Liver (tissue), 10 donors: ENCODE measurements at places on chromosomes 3 and 15.

- peaks cover 18% of the 10 kb centered on the region for H3K4me1 ChIP-seq
- H3K36me3 ChIP-seq = peaks cover 11% of the 10 kb centered on the region
- no peaks in the 10 kb centered on the region for H3K27me3 ChIP-seq
These were observed 143.1 kb downstream of the MYLK start for GRCh38 chr3:123741041-123741511.

- no peak for DNase-seq
- H3K4me1 ChIP-seq = no peaks in the 10 kb centered on the region
- no peaks in the 10 kb centered on the region for H3K36me3 ChIP-seq
- no peak overlapping the region for H3K4me3 ChIP-seq
These were observed 80.8 kb downstream of the CLSTN2 start for GRCh38 chr3:140015741-140016140.

DNA sequence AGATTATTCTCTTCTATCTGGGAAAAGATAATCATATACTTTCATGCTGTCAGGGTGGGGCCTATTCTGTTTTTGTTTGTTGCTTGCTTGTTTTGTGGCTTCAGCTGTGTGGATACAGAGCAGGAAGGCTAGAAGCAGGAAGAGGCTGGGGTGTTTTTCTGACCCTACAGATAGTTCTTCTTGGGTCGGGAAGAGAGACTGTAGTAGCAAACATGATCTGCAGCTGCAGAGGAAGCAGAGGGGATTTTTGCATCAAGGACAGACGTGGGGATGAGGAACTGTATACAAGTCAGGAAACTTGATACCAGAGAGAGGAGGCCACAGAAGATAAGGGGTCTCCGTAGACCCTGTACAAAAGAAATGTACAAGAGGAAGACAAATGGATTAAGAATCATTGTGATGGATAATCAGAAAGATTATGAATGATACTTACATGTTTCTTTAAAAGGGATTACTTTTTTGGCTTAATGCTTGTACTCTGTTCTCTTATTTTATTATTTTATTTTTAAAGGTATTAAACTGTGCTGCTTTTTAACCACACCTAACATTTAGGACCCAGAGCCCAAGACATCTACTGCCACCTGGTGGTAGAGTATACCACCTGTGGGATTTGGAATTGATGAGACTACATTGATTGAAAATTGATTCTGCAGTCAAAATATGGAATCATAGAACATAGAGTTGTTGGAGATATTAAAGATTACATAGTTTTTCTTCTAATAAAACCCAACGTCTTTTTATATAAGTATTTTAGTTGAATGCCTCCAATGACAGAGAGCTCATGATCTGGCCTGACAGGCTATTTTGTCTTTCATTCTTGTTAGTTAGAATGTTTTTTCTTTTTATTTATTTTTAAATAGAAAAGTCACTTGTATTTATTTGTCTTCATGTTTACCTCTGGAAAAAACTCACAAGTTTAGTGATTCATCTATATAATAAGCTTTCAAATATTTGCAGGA, 87.3 kb upstream of the ROPN1 start:
- H3K36me3 ChIP-seq = no peaks in the 10 kb centered on the region
- no peaks in the 10 kb centered on the region for H3K27me3 ChIP-seq

GRCh38 chr15:67422296-67422695, 98.6 kb upstream of the C15orf61 start:
- no peak for DNase-seq
- H3K4me1 ChIP-seq = no peaks in the 10 kb centered on the region
- H3K27ac ChIP-seq = no peak overlapping the region
- H3K36me3 ChIP-seq = no peaks in the 10 kb centered on the region

GRCh38 chr15:45091161-45091560, 22.8 kb downstream of the DUOX2 start:
- H3K4me3 ChIP-seq = no peak overlapping the region
- no peaks in the 10 kb centered on the region for H3K36me3 ChIP-seq
- no peaks in the 10 kb centered on the region for H3K4me1 ChIP-seq
- no peak for DNase-seq
- H3K27ac ChIP-seq = no peak overlapping the region
- no peaks in the 10 kb centered on the region for H3K27me3 ChIP-seq

DNA sequence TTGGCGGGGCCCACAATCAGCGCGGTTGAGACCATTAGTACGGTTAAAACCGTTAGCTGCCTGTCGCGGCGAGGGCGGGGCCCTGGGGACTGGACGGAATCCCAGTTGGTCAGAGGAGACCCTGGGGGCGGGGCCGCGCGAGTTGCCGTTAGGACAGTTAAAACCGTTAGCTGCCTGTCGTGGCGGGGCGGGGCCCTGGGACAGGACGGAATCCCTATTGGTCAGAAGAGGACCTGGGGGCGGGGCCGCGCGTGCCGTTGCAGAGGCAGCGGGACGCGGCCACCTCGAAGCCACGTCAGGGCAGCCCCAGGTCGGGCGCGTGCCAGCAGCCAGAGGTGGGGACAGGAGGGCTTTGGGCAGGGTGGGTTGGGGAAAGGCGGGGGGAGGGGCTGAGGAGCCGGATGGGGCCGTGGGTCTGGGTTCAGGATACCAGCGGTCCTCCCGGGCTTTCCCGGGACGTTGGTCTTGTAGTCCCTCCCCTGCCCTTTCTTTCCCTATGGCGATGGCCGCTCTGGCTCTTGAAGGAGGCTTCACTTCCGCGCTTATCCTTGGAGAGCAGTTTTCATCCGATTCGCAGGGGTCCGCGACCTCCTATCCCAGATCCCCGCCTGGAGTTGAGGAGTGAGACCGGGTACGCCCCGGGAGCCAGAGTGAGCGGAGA, 28.0 kb downstream of the KLHDC8B start:
- H3K36me3 ChIP-seq = no peaks in the 10 kb centered on the region
- no peak overlapping the region for H3K4me3 ChIP-seq
- H3K27me3 ChIP-seq = no peaks in the 10 kb centered on the region
- peaks cover 8% of the 10 kb centered on the region for H3K4me1 ChIP-seq

GRCh38 chr15:90412356-90413194, 24.5 kb downstream of the IQGAP1 start:
- H3K36me3 ChIP-seq = no peaks in the 10 kb centered on the region
- no peaks in the 10 kb centered on the region for H3K27me3 ChIP-seq
- H3K4me1 ChIP-seq = peaks cover 1% of the 10 kb centered on the region

DNA sequence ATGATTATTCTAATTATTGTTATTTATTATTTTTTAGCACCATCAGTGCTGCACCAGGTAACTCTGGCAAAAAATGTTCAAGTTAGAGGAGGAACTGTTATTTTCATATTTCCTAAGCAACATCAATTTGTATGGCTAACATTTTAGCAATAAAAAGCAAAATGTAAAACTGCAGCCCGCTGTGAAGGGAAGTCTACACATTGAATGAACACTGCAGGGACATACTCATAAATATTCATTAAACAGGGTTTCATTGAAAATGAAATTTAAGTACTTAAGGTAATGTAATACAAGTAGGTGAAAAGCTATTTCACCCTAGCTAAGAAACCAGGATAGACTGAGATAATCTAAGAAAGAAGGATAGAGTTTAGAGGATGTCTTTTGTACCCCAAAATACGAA, 532.7 kb downstream of the NLGN1 start:
- no peak overlapping the region for H3K4me3 ChIP-seq
- DNase-seq = no peak
- no peaks in the 10 kb centered on the region for H3K36me3 ChIP-seq
- no peak overlapping the region for H3K27ac ChIP-seq

DNA sequence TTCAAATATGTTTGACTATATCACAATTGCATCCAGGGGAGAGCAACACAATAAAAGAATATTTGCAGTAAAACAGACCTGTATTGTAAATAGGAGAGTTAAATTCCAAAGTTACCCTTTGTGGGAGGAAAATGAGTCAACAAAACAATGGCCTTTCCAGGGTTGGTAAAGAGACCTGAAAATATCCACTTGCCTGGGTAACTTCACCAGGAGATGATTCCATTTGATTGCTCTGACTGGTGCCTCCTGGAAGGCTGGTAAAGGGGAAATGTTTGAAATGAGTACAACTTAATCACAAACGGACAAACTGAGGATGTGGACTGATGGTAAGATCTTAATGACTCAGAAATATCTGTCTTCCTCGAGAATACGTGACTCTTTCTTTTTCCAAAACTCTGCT, 43.6 kb upstream of the SRGAP3 start:
- no peak for DNase-seq
- H3K4me1 ChIP-seq = no peaks in the 10 kb centered on the region
- no peaks in the 10 kb centered on the region for H3K36me3 ChIP-seq
- H3K27me3 ChIP-seq = no peaks in the 10 kb centered on the region
- H3K27ac ChIP-seq = no peak overlapping the region

DNA sequence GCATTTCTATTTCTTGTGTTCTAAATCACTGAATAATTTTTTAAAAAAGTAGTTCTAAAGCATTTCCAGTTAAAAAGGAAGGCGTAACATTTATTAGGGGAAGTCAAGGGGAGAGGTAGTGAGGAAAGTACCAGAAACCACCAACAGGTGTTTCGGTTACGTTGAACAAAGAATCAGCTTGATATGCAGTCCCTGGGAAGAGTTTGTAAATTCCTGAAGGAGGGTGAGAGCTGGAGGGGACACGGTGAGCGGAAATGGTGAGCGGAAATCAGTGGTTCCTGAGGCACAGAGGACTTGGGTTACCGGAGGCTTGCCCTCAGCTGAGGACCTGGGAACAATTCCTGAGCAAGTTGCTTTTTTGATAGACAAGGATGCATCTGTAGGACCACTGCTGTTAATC, 17.8 kb downstream of the MAP2K1 start:
- no peaks in the 10 kb centered on the region for H3K27me3 ChIP-seq
- no peak for DNase-seq
- H3K4me1 ChIP-seq = peaks cover 27% of the 10 kb centered on the region
- peak overlapping the region; percentile 1 for H3K27ac ChIP-seq
- H3K36me3 ChIP-seq = no peaks in the 10 kb centered on the region

DNA sequence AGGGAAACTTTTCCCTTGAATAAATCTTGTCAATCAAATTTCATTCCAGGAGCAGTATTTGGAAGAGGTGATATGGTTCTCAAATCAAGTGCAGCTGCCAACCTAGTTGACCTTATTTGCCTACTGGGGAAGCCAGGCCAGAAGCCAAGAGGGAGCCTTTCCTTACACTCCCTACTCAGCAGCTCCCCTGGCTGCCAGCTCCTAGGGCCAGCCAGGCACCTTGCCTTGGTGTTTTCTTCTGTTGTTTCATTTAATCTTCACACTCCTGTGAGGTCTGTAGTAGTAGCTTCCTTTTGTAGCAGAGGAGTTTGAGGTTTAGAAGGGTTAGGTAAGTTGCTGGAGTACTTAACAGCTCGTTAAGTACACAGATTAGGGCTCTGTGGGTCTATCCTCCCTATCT, 22.6 kb downstream of the MKRN2OS start:
- H3K36me3 ChIP-seq = peaks cover 5% of the 10 kb centered on the region
- H3K27ac ChIP-seq = no peak overlapping the region
- H3K4me3 ChIP-seq = no peak overlapping the region
- no peaks in the 10 kb centered on the region for H3K27me3 ChIP-seq
- peaks cover 4% of the 10 kb centered on the region for H3K4me1 ChIP-seq

DNA sequence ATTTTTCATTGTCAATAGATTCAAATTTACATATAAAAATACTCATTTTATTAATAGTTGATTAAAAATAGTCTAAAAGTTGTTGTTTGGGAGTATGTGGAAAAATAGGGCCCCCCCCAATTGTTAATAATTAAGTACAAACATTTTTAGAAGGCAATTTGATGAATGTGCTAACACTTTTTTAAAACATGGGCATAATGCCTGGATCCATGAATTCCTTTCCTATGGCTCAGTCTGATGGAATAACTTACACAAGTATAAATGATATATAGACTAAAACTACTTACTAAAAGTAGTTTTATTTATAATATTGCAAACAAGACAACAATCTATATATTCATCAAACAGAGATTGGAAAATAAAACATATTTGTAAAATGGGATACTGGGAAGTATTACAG, 247.2 kb upstream of the LRRN1 start:
- no peaks in the 10 kb centered on the region for H3K4me1 ChIP-seq
- no peak overlapping the region for H3K4me3 ChIP-seq
- no peak overlapping the region for H3K27ac ChIP-seq
- H3K36me3 ChIP-seq = no peaks in the 10 kb centered on the region

- no peaks in the 10 kb centered on the region for H3K27me3 ChIP-seq
- no peaks in the 10 kb centered on the region for H3K4me1 ChIP-seq
- no peak for DNase-seq
- no peak overlapping the region for H3K4me3 ChIP-seq
These were observed 60.2 kb downstream of the GPD1L start for GRCh38 chr3:32166654-32167053.

DNA sequence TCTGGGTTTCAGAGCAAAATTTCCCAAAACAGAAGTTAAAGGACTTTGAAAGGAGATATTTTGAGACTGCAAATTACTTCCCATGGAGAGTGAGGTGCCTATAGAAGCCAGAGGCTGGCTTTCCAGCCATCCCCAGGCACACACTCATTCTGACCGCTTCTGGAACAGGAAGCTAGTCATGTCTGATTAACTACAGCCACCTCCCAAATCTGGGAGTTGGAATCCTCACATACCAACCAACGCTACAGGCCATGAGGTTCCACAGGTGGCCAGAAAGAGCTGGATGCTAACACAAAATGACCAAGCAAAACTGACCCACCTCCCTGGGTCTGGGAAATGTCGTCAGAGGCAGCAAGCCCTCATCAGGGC, 87.2 kb downstream of the SNRK start:
- no peak overlapping the region for H3K27ac ChIP-seq
- no peaks in the 10 kb centered on the region for H3K36me3 ChIP-seq
- H3K4me3 ChIP-seq = no peak overlapping the region
- no peak for DNase-seq

- no peak for DNase-seq
- H3K27me3 ChIP-seq = no peaks in the 10 kb centered on the region
- no peaks in the 10 kb centered on the region for H3K36me3 ChIP-seq
- no peak overlapping the region for H3K4me3 ChIP-seq
These were observed 4.9 kb downstream of the MNS1 start for GRCh38 chr15:56460071-56460470.

GRCh38 chr3:113277414-113277813, 66.1 kb downstream of the BOC start:
- no peaks in the 10 kb centered on the region for H3K27me3 ChIP-seq
- H3K36me3 ChIP-seq = no peaks in the 10 kb centered on the region
- no peak overlapping the region for H3K27ac ChIP-seq

DNA sequence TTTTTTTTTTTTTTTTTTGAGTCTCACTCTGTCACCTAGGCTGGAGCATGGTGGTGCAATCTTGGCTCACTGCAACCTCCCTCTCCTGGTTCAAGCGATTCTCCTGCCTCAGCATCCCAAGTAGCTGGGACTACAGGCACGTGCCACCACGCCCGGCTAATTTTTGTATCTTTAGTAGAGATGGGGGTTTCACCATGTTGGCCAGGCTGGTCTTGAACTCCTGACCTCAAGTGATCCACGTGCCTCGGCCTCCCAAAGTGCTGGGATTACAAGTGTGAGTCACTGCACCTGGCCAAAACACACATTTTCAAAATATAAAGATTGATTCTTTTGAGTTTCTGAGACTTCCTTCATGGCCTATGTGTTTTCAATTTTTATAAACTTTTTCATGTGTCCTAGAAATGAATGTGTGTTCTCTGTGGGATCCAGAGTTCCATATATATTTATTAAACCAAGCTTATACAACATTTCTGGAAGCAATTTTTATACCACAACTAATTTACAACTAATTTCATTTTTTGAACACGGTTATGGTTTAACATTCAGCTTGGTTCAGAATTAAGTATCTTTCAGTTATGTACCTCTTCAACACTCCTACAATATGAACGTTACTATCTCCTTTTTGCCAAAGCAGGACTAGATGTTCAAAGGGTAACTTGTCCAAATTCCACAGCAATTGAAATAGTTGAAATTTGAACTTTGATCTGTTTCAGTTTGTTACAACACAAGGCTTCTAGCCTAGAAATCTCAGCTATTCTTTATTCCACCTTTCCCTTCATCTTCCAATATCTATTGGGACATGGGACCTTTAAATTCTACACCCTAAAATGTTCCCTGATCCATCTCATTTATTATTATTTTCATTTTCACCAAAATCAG, 1.5 kb downstream of the ACAD11 start:
- DNase-seq = no peak
- peak overlapping the region; percentile 90 for H3K4me3 ChIP-seq
- peaks cover 5% of the 10 kb centered on the region for H3K4me1 ChIP-seq
